ENCODE measurements at places on chromosomes 7 and 10.

DNA sequence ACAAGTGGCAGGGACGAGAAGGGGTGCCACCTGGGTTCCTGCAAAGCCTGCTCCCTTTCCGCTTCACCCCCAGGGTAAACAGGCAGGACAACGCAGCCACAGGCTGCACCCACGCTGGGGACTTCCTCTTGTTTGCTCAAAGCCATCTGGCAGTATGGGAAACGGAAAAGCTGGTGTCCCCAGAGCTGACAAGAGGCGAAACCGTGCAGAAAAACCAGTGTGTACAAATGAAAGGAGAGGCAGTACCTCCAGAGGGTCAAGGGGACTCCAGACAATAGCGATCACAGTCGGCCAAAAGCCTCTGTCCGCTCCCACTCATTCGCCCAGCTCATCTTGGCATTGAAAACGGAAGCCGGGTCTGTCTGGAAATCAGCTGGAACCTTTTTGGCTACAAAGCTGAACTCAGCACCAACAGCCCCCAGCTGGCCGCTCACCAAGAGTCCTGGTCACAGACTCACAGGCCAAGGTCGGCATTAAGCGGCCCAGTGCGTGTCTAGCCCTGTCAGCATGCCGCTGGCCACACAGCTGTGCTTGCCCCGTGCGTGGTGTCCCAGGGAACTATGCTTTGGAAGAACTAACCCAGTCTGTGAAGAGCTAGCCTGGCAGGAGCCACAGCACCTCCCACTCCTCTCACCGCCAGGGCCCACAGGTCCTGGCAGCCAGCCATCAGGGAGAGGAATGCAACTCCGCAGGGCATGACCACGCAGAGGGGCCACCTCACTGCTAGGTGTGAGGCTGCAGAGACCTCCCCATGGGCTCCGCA, 10.4 kb downstream of the TNS3 start:
- no peak for DNase-seq

DNA sequence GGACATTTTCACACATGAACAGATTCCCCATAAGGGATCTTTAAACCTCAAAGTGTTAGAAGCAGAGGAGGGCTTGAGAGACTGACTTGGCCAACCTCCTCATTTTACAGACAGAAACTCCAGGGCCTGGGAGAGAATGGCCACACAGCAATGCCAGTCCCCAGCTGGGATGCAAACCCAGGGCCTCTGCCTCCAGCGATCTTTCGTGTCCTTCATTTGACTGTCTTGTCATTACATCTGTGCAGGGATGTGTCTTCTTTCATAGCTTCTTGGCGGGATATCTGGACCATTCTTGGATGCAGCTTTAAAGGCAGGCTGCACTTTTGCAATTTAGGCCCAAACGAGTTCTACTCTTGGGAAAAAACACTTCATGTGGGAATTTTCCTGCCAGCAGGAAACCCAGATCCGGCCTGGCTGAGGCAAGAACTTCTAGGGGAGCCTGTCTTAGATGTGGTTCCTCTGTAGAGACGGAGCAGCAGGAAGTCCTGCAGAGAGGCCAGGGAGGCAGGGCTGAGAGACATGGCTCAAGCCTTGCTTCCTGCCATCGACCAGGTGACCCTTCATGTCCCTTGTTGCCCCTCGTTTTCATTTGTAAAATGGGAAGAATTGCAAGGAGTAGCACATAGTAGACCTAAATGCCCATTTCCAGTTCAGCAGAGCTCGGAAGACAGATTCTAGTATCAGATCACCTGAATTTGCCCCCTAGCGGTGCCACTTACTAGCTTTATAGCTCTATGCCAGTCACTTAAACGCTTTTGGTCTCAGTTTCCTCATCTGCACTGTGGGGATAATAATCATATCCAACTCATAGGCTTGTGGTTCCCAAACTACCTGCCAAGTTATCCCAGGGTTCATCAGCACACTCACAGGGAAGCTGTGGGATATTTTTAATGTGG, 43.9 kb upstream of the SLC29A3 start:
- DNase-seq = no peak

DNA sequence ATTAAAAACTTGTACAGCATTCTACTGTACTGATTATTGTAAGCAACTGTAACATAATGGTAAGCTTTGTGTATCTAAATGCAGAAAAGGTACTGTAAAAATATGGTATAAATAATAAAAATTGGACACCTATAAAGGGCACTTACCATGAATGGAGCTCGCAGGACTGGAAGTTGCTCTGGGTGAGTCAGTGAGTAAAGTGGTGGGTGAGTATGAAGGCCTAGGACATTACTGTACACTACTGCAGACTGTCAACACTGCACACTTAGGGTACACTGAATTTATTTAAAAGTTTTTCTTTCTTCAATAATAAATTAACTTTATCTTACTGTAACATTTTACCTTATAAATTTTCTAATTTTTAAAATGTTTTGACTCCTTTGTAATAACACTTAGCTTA, 118.6 kb upstream of the ASAH2 start:
- no peak for DNase-seq

DNA sequence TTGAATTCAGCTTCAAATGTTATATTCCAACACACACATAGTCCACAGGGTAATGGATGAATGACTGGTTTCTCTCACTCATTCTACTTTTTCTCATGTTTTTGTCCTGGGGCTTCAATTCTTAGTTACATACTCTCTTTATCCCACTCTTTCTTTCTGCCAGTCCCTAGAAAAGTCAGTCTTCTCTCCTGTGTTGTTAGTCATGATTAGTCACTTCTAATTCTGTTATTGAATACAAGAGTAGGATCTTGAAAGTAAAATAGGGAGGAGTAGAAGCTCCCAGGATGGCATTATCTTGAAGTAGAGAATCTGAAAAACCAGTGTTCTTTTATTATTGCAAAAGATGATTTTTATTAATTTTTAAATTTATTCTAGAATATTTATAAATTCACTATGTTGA, 45.5 kb upstream of the CALCR start:
- no peak for DNase-seq

- DNase-seq = no peak
Observed at GRCh38 chr10:123275136-123275564, 120.9 kb downstream of the BUB3 start.

DNA sequence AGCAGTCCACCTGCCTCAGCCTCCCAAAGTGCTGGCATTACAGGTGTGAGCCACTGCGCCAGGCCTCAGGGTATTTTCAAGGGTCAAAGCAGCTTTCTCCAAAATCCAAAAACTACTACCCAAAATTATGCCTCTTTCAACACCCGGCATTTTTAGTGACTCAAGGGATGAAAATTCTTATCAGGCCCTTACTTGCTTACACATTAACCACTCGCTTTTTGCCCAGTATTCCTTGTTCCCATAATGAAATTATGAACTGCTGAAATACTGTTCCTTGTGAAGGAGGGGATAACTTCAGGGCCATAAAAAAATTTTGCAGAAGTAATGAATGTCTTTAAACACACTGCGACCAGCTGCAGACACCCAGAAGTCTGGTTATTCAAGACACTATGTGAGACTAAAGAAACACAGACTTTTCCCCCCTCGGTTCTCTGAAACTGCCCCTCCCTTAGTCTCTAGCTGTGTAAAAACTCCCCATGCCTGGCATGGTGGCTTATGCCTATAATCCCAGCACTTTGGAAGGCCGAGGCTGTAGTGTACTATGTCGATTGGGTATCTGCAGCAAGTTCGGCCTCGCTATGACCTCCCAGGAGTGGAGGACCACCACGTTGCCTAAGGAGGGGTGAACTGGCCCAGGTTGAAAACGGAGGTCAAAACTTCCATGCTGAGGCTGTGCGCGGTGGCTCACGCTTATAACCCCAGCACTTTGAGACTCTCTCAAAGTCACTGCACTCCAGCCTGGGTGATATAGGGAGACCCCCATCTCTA, 12.0 kb downstream of the FXYD4 start:
- DNase-seq = no peak

DNA sequence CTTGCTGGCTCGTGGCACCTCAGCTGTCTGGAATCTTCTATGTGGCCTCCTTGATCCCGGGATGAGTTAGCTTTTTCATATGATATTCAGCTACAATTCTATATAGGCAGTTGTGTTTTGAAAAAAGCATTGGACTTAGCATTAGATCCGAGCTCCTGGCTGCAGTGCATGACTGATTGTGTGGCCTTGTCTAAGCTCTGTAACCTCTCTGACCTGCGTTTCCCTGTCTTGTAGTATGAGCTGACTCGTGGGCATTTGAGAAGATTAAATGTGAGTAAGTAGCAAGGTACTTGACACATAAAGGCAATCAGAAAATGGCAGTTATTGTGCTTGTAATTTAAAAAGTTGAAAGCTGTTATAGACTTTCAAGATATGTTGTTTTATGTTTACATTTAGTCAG, 85.9 kb downstream of the CCNY start:
- no peak for DNase-seq

- no peak for DNase-seq
Observed at GRCh38 chr7:66142996-66143395, 28.3 kb downstream of the CRCP start.

GRCh38 chr7:21454182-21454581, 26.3 kb downstream of the SP4 start:
- DNase-seq = no peak

DNA sequence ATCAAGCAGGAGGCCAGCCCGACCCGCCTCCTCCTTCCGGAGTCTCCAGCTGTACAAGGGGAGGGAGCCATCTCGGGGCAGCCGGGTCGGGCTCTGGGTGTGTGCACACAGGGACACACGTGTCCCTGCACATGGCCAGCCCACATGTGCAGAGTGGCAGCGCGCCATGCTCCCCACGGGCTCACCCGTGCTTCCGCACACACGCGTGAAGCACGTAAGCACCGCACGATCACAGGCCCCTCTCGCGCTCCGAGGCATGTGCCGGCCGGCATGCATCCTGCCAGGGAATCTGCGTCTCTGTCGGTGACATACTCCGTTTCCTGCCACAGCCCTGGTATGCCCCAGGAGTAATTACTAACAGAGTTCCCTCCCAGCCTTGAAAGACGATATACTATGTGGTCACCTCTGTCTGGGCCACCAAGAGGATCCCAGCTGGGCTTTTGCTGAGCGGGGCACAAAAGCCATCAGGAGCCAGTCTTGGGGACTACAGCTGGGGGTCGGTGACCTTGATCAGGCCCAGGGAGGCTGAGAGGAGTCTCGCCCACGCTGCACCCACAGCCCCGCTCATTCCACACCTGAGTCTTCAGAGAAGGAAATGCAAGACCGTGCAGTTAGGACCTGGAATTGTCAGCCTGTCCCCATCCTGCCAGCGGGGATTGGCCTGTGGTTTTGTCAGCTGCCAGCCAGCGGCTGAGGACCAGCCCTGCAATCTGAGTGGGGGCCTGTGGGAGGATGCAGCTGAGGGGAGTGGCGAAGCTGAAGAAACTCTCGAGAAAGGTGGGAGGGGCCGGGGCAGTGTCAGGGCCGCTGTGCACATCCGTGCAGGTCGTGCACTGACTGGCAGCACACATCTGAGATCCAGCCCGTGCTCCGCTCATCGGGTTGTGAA, 11.0 kb upstream of the LFNG start:
- DNase-seq = peak; percentile 71

DNA sequence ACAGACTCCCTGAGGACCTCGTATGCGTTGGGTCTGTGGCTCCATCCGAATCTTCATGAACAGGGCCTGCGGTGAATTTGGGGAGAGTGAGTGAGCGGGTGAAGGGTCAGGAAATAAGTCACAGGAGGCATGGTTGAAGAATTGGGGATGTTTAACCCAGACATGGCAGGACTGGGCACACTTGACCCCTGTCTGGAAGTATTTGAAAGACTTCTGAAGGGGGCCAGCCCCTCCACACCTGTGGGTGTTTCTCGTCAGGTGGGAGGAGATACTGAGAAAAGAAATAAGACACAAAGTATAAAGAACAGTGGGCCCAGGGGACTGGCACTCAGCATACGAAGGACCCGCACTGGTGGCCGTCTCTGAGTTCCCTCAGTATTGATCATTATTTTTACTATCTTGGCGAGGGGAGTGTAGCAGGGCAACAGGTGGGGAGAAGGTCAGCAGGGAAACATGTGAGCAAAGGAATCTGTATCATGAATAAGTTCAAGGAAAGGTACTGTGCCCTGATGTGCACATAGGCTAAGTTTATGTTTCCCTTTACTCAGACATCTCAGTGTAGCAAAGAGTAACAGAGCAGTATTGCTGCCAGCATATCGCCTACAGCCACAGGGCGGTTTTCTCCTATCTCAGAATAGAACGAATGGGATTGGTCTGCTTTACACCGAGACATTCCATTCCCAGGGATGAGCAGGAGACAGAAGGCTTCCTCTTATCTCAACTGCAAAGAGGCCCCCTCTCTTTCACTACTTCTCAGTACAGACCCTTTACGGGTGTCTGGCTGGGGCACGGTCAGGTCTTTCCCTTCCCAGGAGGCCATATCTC, 38.2 kb upstream of the PFKFB3 start:
- no peak for DNase-seq

DNA sequence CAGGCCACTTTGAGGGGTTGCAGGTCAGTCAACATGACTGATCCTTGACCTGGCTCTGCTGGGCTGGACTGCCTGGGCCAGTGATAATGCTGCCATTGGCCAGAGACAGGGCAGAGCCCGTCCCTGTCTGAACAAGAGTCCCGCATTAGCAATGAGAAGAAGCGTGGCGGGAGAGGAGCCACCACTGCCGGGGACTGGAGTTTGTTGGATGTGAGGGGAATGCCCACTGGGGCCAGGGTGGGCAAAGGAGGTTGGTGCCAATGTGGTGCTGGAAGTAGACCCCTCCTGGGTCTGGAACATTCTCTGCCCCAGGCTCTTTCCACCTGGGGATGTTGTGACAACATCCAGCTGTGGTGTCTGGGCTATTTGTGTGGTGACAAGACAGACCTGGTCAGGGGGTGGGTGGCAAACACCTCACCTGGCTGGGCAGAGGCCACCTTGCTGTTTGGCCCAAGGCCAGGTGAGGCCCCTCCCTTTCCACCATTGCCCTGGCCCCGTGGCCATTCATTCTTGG, 7.6 kb downstream of the SAP25 start:
- no peak for DNase-seq

GRCh38 chr7:135859538-135859937, 110.9 kb upstream of the FAM180A start:
- no peak for DNase-seq
